Mesenchymal stem cell (in vitro differentiated cells and primary cell): ENCODE measurements at places on chromosomes 1 and 21.
A peak's percentile ranks its signal among the peaks of the same experiment; 100 is the strongest.

DNA sequence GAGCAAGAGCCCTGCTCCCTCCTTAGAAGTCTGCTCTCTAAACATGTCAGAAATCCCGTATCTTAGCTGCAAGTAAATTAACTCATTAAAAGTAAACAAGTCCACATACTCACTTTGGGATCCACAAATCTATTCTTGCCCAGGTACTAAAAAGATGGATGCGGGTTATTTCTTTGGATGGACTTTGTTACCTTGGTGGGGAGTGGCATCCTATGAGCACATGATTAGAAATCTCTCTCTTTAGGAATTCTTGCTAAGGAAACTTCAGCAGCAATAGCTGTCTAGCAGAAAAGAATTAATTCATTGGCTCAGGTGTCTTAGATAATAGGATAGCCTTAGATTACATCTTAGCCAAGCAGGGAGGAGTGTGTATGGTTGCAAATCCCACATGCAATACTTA is 25.2 kb downstream of the NRDC start:
- H3K27ac ChIP-seq, result no peak overlapping the region
- no peaks in the 10 kb centered on the region for H3K4me1 ChIP-seq
- H3K36me3 ChIP-seq, result no peaks in the 10 kb centered on the region
- DNase-seq, result no peak
- no peak overlapping the region for H3K4me3 ChIP-seq

DNA sequence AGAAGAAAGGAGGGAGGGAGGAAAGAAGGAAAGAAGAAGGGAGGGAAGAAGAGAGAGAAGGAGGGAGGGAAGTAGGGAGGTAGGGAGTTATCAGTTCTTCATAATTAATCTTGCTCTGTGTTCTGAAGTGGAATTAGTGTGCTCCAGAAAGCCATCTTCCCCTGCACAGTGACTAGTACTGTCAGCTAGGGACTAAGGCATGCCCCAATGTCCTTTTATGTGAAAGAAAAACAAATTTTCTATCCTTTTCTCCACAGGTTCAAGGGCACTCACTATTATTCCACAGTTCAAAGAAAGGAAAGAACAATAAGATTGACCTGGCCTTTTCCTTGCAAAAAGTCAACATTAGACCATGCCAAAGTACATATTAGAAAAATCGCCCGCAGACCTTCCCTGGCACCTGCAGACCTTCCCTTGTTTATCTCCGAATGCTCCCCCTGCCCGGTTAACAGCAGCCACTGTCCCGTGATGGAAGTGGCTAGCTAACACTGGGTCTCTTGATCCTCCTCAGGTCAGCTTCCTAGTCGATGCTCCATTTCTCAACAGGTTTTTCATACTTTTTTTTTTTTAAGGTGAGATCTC is 107.2 kb upstream of the EDEM3 start:
- H3K27ac ChIP-seq, result no peak overlapping the region
- no peak overlapping the region for H3K4me3 ChIP-seq
- no peaks in the 10 kb centered on the region for H3K4me1 ChIP-seq
- H3K27me3 ChIP-seq, result no peaks in the 10 kb centered on the region
- peaks cover 31% of the 10 kb centered on the region for H3K36me3 ChIP-seq

DNA sequence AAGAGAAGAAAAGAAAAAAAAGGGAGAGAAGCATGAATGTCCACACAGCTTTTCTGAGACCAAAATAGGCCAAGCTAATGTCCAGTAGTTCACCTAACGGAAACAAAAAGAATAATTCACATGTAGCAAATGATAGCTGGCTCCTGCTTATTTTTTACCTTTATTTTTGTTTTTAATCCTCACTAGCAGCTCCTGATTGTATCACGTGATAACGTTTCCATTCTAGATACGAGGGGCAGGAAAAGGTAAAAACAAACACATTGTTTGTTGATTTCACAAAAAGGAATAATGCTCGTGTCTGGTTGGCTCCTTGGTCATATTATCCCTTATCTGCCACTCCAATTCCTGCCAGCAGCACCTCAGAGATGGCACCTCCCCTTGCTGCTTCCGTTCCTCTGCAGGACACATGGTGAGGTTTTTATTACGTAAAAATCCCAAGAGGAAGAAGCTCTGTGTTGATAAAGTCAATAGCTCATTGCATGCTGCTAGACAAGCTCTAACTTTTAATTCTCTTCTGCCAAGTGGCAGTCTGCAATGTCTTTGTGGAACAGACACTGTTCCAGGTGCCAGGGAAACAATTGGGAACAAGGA is 201.7 kb downstream of the CRB1 start:
- DNase-seq, result no peak
- H3K27me3 ChIP-seq, result no peaks in the 10 kb centered on the region
- no peaks in the 10 kb centered on the region for H3K4me1 ChIP-seq

- peak; percentile 50 for DNase-seq
- H3K36me3 ChIP-seq, result peaks cover 7% of the 10 kb centered on the region
- no peaks in the 10 kb centered on the region for H3K27me3 ChIP-seq
- H3K27ac ChIP-seq, result no peak overlapping the region
Observed at GRCh38 chr1:186681801-186682200, 1.6 kb upstream of the PTGS2 start.

- no peak overlapping the region for H3K4me3 ChIP-seq
- H3K27me3 ChIP-seq, result no peaks in the 10 kb centered on the region
- H3K36me3 ChIP-seq, result no peaks in the 10 kb centered on the region
- no peak overlapping the region for H3K27ac ChIP-seq
- no peak for DNase-seq
- peaks cover 15% of the 10 kb centered on the region for H3K4me1 ChIP-seq
Observed at GRCh38 chr1:94072840-94073522, 48.0 kb downstream of the ABCA4 start.
